ENCODE measurements at places on chromosomes 11 and 22. TPM values are rescaled to one million over a fixed set of nuclear protein-coding genes. Genes with fewer than 3 reads are reported as not detected.

Gene DDB1
- total RNA-seq, result 106 TPM

Gene MS4A6A
- total RNA-seq, result 53.1 TPM

Gene P2RX6
- 3.3 TPM for total RNA-seq

Gene CYTH4
- 23.1 TPM for total RNA-seq

Gene F2
- not detected for total RNA-seq

Gene CSNK1E
- total RNA-seq, result 235 TPM

Gene TLCD5
- 8.4 TPM for total RNA-seq

Gene IL10RA
- total RNA-seq, result 33.4 TPM

Gene MGAT3
- total RNA-seq, result 32.4 TPM

Gene C1QTNF6
- 3.6 TPM for total RNA-seq

Gene NRIP3
- 1.3 TPM for total RNA-seq

Gene SYT13
- total RNA-seq, result not detected

Gene IFITM1
- 216 TPM for total RNA-seq

Gene PICK1
- total RNA-seq, result 39.4 TPM

All from tibial nerve (tissue), 4 donors.